ENCODE measurements at places on chromosomes 6 and 20.

GRCh38 chr6:137240168-137240567 is 21.0 kb upstream of the IFNGR1 start:
- no peak for DNase-seq

- DNase-seq = no peak
Measured at GRCh38 chr6:91483415-91484105, 896.7 kb upstream of the MAP3K7 start.

GRCh38 chr20:23289724-23290395 is 60.7 kb upstream of the NXT1 start:
- no peak for DNase-seq

- no peak for DNase-seq
Measured at GRCh38 chr6:93418408-93419303, 703 bp downstream of the EPHA7 start.

GRCh38 chr20:64035933-64036345 is at the start of gene C20orf204:
C20orf204 (plus strand) TSS chr20:64036182; CDS start chr20:64036324, 142 bp downstream.
- no peak for DNase-seq
